Left ventricle myocardium superior (tissue), 1 donor: ENCODE measurements at places on chromosomes 1 and 21.

- peak; percentile 61 for DNase-seq
These were observed 182.6 kb upstream of the ARHGEF16 start for GRCh38 chr1:3271866-3272265.

GRCh38 chr1:46596846-46597245 lies 7.2 kb downstream of the MKNK1 start:
- no peak for DNase-seq

DNA sequence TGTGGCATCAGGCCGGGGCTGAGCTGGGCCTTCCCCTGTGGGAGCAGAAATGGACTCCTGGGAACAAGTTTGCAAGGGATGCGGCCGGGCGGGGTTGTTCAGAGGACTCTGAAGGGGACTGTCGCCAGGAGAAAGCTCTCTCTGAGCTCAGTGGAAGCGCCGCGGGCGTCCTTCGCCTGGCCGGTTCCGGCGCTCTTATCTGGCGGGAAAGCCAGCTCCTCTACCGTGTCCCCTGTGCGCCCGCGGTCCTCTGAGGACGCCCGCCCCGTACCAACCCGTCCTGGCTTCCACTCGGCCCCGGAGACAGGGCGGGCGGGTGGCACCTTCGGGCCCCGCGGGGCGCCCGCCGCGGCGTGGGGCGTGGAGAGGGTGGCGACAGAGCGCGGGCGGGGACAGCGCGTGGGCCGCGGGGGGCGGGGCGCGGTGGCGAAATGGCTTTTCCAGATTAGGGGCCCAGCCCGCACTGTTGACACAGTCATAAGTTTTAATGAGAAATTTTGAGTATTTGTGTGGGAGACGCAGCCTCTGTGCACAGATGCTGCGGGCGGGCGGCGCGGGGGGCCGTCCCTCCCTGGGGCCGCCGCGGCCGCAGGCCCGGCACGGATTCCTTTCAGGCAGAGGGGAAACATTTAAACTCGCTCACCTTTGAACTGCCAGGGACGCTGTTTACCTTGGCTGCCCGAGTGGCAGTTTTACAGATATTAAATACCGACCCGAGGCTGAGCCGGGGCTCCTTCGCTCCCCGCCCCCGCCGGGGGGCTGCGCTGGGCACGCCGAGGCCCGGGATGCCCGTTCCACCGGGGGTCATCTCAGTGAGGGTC lies 70.2 kb downstream of the FOXD2 start:
- peak; percentile 42 for DNase-seq

GRCh38 chr21:33901412-33902288 lies 14.0 kb downstream of the ATP5PO start:
- no peak for DNase-seq

- DNase-seq: no peak
These were observed 29.1 kb downstream of the GPR88 start for GRCh38 chr1:100567062-100567461.

DNA sequence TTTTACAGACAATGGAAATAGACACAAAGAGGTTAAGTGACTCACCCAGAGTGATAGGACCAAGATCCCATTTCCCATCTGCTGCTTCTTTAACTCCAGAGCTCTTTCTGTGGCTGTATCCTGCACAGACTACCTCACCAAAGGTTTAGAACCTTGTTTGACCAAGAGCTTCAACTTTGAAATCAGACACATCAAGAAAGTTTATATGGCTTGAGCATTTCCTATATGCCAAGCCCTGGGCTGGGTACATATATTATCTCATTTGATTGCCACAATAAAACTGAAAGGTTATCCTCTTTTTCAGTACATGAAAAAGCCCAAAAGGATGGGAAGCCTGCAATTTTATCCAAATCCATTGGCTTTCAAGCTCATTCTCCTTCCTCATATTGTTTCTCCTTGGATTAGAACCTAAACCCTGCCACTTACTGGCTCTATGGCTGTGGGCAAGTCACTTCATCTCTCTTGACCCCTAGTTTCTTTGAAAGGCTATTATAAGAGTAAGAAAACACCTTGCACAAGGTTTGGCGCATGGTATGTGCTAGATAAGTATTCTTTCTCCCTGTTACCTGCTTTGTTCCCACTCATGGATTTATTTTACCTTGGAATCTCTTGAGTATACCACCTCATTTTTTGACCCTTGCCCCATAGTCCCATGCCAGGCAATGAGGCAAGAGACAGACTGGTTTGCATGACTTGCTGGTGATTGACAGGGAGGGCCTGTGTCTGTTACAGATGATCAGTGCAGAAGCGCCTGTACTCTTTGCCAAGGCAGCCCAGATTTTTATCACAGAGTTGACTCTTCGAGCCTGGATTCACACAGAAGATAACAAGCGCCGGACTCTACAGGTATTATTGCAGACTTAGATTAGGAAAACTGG lies 34.5 kb upstream of the KCNQ4 start:
- DNase-seq: no peak

DNA sequence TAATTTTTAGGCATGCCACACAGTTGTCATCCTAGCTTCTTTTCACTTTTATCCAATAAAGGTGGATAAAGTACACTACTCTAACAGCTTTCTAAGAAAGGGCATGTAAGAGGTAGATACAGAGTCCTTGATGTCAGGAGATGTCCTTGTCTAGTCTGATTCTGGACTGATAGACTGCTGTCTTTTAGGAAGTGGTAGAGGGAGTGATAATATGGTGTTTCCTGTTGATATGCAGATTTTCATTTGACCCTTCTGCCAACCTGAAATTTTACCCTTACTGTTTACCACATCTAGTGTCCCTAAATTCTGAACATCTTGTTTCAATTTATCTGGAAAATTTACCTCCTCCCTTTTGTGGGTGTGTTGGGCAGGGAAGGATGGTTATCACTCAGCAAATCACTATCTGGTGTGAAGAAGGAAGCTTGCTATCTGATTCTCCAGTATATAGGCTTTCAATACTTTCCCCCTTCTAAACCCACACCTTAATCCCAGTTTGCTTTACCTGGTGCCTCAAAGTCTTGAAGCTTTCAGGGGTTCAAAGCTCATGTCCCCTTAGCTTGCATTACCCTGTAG lies 354.9 kb upstream of the SNX7 start:
- DNase-seq: no peak

DNA sequence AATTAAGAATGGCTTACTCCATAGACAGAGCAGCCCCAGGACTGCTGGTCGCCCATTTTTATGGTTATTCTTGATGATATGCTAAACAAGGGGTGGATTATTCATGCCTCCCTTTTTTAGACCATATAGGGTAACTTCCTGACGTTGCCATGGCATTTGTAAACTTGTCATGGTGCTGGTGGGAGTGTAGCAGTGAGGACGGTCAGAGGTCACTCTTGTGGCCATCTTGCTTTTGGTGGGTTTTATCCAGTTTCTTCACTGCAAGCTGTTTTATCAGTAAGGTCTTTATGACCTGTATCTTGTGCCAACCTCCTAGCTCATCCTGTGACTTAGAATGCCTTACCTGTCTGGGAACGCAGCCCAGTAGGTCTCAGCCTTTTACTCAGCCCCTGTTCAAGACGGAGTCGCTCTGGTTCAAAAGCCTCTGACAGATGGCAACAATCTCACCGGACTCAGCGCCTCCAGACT lies 5.2 kb upstream of the AGPAT3 start:
- DNase-seq: no peak

GRCh38 chr1:159088546-159089183 lies 12.1 kb upstream of the AIM2 start:
- no peak for DNase-seq

DNA sequence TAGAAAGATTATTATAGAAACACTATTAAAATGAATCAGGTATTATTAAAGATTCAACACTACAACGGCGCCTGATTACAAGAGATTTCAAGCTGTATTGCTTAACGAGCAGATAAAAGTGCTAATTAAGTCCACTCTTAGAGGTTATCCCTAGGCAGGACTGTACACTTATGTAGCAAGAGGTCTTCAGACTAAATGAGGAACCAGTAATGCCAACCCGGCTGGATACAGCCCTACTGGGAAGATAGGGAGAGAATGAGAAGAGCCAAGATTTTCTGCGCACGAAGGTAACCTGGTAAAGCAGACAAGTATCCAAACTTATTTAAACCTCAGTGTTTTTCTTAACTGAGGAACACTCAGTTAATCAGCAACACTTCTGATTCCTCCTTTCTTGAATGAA lies 115.7 kb upstream of the HIVEP3 start:
- DNase-seq: no peak

DNA sequence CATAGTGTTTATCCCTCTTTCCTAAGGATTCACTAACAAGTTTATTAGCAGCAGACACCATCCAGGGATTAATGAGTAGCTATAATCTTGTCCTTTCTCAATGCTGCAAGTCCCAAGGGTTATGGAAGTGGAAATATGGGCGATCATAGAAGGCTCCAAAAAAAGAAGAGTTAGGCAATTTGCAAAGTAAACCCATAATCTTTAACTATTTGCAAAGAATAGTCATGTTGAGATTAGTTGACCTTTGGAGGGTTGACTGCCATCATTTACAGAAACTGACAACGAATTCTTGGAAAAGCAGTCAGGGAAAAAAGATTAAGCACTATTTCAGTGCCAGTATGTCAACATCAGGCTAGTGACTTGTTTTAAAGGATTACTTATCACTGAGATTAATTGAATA lies 169.9 kb downstream of the KCNT2 start:
- no peak for DNase-seq

DNA sequence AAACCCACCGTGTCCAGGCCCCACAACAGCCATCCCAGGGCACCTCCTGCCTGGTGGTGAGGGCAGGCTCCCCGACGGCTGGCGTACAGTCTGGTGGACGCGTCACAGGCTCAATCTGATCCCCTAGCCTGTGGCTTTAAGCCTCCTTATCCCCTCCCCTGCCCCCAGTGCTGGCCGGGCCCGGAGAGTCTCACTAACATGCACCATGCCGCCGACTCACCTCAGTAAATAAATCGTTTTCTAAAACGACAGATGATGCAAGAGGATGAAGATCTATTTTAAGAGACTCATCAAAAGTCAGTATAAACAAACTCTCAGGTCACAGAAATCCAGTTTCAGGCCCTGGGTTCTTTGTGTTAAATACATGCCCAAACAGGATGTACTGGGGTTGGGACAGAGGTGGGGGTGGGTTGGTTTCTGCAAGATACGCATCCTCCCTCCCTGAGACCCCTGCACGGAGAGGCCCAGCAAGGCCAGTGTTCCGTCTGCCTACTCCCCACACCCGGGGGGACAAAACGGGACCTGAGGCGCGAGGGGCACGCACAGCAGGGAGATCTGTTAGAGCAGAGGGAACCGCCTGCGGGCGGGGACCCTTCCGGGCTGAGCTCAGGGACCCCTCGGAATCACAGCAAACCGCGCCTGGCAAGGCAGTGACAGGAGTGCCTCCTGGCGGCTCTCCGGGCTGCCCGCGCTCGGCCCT lies 3.1 kb downstream of the PANK4 start:
- DNase-seq: no peak

DNA sequence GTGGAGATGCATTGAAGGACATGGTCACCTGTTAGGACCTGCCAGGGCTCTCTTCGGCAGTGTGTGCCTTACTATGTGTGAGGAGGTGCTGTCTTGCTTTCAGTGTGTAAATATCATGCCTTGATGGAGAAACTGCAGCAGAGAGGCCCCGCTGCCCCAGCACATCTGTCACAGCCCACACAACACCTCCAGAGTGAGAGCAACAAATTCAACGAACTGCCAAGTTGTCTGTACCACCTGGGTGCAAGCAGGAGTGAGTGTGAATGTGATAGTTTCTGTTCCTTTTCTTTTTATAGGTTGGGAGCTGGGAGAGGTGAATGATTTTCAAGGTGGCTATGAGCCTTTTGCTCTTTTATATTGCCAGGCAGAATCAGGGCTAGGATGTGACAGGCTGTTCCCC lies 114.6 kb upstream of the KIAA0040 start:
- DNase-seq: no peak

GRCh38 chr1:62687421-62687902 lies 724 bp downstream of the DOCK7 start:
- DNase-seq: peak; percentile 61

DNA sequence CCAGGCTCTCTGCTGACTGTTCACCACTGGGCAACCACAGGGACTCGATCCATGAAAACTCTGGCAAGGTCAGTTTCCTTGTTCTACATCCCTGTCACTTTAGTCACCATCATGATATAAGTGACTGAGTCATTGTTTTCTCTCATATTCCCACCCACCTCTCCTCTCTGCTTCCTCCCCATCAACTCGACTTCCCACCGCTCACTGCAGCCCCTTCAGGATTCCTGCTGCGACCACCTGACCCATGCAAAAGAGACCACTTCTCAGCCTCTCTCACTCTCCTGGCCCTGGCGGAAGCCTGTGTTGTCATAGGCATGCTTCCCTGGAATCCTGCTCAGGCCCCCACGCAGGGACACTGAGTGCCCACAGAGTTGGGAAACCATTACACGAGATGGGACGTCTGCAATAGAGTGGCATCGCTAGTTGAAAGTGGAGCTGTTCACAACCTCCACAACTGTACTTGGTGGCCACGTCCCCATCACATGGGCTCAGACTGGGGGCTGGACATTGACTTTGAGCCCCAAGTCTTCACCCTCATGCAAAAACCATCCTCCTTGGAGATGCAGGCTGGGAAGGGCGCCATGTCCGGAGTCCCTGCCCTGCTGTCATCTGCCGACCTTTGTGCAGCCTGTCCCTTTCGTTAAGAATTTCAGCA lies 1.8 kb upstream of the TFF2 start:
- DNase-seq: no peak
